GM23338 (cell line): ENCODE measurements at places on chromosomes 4 and X. TPM values are rescaled to one million over a fixed set of nuclear protein-coding genes. Genes with fewer than 3 reads are reported as not detected.

The SRPK3 gene
- total RNA-seq: 0.23 TPM in 1 of 2 replicates, not detected in the other

The TRIML1 gene
- total RNA-seq: not detected in 2 replicates

The HHIP gene
- 1.5 and 2.5 TPM in 2 replicates for total RNA-seq

The HS6ST2 gene
- 3.7 and 4.8 TPM in 2 replicates for total RNA-seq

The USP51 gene
- 4.7 and 5.5 TPM in 2 replicates for total RNA-seq

The HSFX1 gene
- 0.56 TPM in 1 of 2 replicates, not detected in the other for total RNA-seq
